ENCODE measurements at places on chromosomes 12 and 14.

- no peak for DNase-seq
Measured at GRCh38 chr12:94284046-94284445, 135.7 kb downstream of the PLXNC1 start.

- DNase-seq, result no peak
Measured at GRCh38 chr14:105493921-105494605, 3.0 kb downstream of the TEDC1 start.

DNA sequence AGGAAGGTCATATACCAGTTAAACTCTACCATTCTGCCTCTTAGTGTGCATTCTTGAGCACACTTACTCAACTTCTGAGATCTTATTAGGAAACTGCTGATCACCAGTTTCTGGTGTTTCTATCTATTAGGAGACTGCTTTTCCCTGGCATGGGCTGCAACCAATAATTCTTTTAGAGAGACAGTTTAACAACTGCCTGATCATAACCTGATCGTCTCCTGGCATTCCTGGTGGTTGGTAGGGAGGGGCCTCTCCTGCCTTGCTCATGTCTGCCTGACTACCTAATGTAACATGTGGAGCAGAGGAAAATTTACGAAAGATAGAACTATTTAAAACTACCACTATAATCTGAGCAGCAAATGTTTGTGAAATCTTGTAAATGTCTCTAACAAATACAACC, 75.3 kb upstream of the MGAT4C start:
- DNase-seq, result no peak

DNA sequence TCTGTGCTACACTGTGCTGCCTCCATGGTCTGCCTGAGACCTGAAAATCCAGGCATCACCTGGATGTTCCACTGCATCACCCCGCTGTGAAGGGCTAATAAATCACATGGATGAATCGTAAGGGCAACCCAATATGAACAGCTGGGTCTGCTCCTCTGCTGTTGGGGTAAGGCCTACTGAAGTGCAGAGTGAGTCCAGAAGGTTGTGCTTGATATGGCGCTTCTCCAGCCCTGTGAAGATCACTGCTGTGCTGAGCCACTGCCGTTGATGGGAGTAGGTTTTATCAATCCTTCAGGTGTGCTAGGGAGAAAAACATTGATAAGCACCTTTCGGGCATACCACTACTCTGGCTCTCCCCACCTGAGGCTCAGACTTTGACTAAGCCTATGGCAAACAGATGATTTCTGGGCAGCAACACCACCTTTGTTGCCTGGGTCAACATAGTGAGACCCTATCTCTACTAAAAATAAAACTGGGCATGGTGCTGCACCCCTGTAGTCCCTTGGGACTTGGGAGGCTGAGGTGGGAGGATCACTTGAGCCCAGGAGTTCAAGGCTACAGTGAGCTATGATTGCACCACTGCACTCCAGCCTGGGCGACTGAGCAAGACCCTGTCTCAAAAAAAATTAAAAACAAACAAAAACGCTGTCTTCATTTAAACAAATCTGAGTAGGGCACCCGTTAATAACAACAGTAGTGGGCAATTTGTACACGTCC, 1.7 kb downstream of the ACVRL1 start:
- no peak for DNase-seq

DNA sequence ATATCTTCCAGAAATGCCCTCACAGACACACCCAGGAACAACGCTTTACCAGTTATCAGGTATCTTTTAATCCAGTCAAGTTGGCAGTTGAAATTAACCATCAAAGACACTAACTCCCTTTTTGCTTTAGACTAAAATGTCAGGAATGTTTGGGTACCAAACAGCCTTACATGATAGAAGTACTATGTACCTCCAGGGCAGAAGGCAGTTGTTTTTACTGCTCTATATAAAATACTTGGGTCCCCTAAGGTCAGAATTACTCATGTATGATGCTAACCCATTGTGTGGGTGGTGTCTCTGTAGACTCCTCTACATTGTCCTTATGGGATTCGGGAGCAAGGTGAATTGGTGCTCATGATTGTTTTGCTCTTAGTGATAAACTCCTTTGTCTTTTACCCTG, 492.5 kb upstream of the FLRT2 start:
- DNase-seq, result no peak

DNA sequence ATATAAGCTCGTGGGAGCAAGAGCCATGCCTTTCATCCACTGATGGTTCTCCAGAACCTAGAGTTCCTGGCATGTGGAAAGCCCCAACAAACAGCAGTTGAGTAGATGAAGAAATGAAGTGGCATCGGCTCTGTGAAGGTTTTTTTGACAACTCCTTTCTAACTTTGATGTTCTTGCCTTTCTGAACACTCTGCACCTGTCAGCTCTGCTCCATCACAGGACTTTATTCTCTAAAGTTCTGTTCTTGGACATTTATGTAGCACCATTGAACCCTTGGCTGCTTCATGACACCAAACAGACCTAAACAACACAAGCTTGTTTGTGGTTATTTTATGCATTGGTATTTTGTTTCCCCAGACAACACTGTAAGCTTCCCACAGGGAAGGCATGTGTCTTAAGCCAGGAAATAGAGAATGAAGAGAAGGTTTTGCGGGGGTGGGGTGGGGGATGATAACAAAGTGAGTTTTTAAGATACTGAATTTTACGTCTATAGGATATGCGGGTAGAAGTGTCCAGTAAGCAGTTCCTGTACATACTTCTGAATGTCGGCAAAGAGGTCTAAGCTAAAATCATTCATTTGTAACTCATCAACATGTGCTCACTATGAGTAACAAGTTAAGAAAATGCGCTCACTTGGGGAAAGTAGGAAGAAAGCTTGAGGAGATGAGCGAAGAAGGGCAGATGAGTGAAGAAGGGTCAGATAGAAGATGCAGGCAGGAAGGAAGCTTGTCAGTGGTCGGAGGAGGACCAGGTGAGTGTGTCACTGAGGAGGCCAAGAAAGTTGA, 146.0 kb upstream of the PLEKHG7 start:
- no peak for DNase-seq

GRCh38 chr12:2583642-2584401, 210.9 kb upstream of the FKBP4 start:
- no peak for DNase-seq

GRCh38 chr14:89767861-89768268, 186.7 kb downstream of the EFCAB11 start:
- DNase-seq, result peak; percentile 46

DNA sequence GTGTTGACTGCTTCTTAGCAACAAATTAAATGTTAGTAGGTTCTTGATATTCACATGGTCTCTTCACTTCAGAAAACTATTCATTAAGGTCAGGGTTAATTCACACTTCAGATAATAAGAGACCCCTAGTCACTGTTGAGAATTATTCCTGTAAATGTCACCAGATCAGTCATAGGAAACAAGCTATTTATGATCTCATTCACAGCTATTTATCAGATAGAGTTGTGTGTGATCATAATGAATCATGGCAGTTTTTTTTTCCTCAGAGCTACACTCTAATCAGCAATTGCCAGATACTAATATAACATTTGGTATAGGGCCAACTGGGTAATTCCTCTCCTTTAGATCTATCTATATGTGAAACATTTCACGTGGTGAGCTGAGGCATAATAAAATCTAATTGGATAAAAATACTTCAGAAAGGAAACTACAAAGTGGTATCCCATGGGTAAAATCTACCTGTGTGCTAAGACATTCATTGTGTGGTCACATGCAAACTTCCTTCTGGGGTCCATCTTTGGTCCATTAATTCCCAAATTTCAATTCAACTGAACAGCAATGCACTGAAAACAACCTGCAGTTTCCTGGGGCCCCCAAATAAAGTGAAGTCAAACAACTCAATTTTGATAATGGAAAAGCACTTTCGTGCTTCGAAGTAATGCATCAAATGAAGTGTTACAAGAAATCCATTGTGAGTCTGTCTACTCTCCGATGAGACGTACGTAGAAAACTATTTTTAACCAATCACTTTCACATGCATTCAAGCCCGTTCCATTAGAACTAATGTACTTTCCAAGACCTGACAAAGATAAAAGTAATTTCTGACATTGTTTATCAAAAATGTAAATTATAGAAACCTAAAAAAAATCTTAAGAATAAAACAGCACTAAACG, 197.0 kb downstream of the ACSS3 start:
- DNase-seq, result no peak

GRCh38 chr12:66428261-66428660, 126.0 kb downstream of the HELB start:
- no peak for DNase-seq

DNA sequence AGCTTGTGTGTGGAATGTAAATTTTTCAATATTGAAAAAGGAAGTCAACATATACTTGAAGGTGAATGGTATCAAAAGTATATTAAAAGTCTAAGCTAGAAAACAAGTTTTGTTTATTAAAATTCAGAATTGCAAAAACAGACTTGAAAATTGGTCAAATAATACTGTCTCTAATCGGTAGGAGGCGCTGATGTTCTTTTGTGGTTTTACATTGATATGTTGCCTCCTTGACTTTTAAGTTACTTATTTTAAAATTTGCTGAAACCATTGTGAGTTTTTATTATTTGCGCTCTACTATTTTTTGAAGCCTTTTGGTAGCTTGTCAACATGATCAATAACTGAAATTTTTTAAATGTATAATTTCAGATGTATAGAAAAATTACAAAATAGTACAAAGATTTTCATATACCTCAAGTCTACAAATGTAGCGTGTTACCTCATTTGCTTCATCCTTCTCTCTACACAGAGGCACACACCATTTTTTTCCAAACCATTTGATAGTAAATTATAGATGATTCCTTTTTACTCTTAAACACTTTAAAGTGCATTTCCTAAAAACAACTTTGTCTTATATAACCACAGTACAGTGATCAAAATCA, 6.9 kb downstream of the RTRAF start:
- no peak for DNase-seq

DNA sequence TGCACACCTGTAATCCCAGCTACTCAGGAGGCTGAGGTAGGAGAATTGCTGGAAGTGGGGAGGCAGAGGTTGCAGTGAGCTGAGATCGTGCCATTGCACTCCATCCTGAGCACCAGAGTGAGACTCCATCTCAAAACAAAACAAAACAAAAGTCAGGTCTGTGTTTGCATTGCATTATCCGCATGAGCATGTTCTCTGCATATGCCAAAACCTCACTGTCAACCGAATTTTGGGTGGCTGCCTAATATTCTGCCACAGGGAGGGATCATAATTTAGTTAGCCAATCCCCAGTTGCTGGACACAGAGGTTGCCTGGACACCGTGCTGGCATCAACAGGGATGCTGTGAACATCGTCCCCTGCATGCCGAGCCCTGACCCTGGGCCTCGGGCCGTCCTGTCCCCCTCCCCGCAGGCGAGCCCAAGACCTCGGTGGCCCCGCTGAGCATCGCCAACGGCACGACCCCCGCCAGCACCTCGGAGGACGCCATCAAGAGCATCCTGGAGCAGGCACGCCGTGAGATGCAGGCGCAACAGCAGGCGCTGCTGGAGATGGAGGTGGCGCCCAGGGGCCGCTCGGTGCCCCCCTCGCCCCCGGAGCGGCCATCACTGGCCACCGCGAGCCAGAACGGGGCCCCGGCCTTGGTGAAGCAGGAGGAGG, 49.2 kb downstream of the PHETA1 start:
- no peak for DNase-seq

- no peak for DNase-seq
Measured at GRCh38 chr14:65357113-65357512, 55.4 kb upstream of the FUT8 start.

GRCh38 chr14:55688566-55688965, 108.6 kb downstream of the KTN1 start:
- no peak for DNase-seq

DNA sequence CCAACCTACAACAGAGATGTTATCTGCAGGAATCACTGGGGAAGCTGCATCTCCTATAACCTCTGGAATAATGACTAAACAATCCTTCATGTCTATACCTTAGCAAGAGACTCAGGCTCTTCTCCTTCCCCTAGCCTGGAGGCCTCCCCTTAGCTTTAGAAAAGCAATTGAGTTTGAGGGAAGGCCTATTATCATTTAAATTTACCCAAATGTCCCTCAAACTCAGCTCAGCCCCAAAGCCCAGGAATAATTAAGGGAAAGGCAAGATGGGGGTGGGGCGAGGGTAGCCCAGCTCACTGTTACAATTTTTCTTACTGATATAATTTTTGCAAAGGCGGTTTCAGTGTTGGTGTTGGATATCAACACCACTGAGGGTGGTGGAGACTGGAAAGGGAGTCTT, 151.4 kb upstream of the EEA1 start:
- DNase-seq, result no peak
